Ovary (tissue), 10 donors: ENCODE measurements at places on chromosomes 12 and 14. TPM values are rescaled to one million over a fixed set of nuclear protein-coding genes. Genes with fewer than 3 reads are reported as not detected.

Gene HCAR3
- 0.23 TPM for polyA plus RNA-seq

GRCh38 chr12:55043542-55043941, 23.8 kb downstream of the NEUROD4 start:
- no peaks in the 10 kb centered on the region for H3K36me3 ChIP-seq
- DNase-seq, result no peak
- no peaks in the 10 kb centered on the region for H3K27me3 ChIP-seq
- H3K27ac ChIP-seq, result no peak overlapping the region
- no peak overlapping the region for H3K4me3 ChIP-seq

- DNase-seq, result no peak
- peak overlapping the region; percentile 90 for H3K27ac ChIP-seq
- peaks cover 3% of the 10 kb centered on the region for H3K4me1 ChIP-seq
- H3K27me3 ChIP-seq, result no peaks in the 10 kb centered on the region
- peak overlapping the region; percentile 53 for H3K4me3 ChIP-seq
- H3K36me3 ChIP-seq, result no peaks in the 10 kb centered on the region
Measured at GRCh38 chr12:124940143-124940392, 25.6 kb upstream of the UBC start.

- H3K27me3 ChIP-seq, result no peaks in the 10 kb centered on the region
- no peak for DNase-seq
- H3K4me3 ChIP-seq, result no peak overlapping the region
- no peak overlapping the region for H3K27ac ChIP-seq
- H3K4me1 ChIP-seq, result no peaks in the 10 kb centered on the region
Measured at GRCh38 chr12:79317179-79317847, 373.5 kb downstream of the PAWR start.

DNA sequence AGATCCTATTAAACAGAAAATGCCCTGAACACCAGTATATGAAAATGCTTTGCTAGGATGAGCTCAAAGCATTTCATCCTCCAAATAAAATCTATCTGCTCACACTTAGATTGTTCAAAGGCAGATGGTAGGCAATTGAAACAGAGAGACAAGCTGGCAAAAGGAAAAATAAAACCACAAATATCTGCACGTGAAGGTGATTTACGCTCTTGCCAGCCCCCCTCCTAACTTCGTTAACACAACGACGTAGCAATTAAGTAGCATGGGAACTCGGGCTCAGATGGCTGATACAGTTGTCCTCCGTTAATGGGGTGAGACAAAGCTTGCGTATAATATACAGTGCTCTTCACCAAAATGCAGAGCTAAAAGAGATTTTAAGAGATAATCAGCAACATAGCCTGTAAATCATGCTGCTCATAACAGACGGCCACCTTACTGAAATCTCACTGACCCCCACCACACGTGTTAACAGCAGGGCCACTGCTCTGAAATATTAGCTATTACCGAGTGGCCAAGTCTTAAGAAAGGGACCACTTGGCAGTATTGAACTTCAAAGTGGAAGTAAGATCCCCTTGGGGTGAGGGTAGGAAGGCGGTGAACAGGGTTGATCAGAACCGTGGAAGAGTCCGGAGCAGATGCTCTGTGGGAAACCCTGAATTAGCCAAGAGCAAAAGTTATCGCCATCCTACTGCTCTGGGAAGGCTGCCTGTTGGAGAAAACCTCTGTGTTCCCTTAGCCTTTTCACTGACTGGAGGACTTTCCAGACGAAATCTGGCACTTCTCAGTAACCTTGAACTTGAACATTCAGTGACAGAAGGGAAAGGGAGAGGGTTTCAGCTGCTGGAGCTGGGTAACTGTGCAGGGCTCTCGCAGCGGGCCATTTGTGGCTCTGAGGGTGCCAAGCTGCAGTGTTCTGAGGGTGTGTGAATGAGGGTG, 23.1 kb downstream of the ETV6 start:
- H3K4me1 ChIP-seq, result peaks cover 14% of the 10 kb centered on the region
- peak overlapping the region; percentile 15 for H3K27ac ChIP-seq
- DNase-seq, result peak; percentile 34
- H3K4me3 ChIP-seq, result no peak overlapping the region
- no peaks in the 10 kb centered on the region for H3K36me3 ChIP-seq

- peak within 1 kb of the TSS; percentile 31 for H3K27ac ChIP-seq
- peak within 1 kb of the TSS; percentile 77 for H3K4me3 ChIP-seq
- DNase-seq, result peak; percentile 82
- no peaks in the 10 kb centered on the region for H3K36me3 ChIP-seq
Measured at GRCh38 chr14:24398653-24399446, at the start of gene NYNRIN. TSS of gene NYNRIN (plus strand) at chr14:24399003. CDS start at chr14:24399247, 244 bp downstream.

DNA sequence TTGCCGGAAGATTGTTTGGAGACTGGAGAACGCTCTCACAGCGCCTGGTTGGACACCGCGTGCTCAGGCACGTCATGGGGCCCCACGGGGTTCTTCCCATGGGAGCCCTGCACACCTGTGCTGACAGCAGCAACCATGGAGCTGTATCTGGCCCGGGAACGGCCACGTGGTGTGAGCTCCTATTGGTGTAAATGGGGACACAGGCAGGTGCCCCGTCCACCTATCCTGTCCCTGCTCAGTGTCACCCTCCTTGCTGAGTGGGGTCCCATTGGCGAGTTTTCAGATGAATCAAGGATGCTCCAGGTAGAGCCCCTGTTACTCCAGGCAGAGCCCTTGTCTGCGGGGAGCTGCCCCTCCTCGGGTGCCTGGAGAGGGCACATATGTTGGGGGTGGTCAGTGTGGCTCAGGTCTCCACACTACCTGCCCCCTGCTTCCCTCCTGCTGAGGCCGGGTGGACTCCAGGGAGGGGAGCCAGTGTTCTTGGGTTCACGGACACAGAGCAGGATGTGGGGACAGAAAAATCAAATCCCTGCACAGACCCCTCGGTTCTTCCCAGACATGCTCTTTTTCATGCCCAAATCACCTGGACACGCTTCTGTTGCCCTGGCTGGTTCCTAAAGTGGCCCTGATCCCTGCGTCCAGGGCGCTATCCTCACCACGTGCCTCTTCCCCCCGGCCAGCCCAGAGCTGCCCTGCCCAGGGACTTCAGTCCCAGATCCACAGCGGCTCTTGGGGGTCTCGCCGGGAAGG, 250.1 kb downstream of the ADGRD1 start:
- no peak overlapping the region for H3K27ac ChIP-seq
- no peak for DNase-seq
- no peak overlapping the region for H3K4me3 ChIP-seq
- no peaks in the 10 kb centered on the region for H3K4me1 ChIP-seq

Gene DHRS2
- polyA plus RNA-seq, result 28.5 TPM

Gene TGFB3
- 23.6 TPM for polyA plus RNA-seq

Gene BCL7A
- polyA plus RNA-seq, result 6.4 TPM

GRCh38 chr12:105970885-105971284, 167.9 kb downstream of the NUAK1 start:
- H3K27me3 ChIP-seq, result no peaks in the 10 kb centered on the region
- H3K4me3 ChIP-seq, result no peak overlapping the region
- no peaks in the 10 kb centered on the region for H3K36me3 ChIP-seq
- DNase-seq, result no peak

Gene TAS2R42
- polyA plus RNA-seq, result not detected

DNA sequence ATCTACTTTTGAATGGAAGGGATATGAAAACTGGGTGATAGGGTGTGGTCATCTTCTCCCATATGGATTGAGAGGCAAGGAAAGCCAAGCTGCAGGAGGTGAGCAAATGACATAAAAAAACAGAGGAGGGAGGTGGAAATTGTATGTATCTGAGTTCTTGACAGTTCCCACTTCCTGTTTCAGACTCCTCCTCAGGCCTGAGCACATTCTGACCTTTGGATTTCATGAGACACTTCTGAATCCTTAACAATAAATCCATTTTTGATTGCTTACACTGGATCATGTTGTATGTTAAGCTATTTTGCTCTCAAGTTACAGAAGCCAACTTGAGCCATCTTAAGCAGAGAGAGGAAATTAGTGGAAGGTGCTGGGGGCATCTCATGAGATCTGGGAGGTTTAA, 11.6 kb upstream of the SRSF5 start:
- H3K27me3 ChIP-seq, result no peaks in the 10 kb centered on the region
- H3K27ac ChIP-seq, result no peak overlapping the region
- no peaks in the 10 kb centered on the region for H3K36me3 ChIP-seq
- no peaks in the 10 kb centered on the region for H3K4me1 ChIP-seq
- DNase-seq, result no peak

Gene PZP
- polyA plus RNA-seq, result 0.34 TPM

DNA sequence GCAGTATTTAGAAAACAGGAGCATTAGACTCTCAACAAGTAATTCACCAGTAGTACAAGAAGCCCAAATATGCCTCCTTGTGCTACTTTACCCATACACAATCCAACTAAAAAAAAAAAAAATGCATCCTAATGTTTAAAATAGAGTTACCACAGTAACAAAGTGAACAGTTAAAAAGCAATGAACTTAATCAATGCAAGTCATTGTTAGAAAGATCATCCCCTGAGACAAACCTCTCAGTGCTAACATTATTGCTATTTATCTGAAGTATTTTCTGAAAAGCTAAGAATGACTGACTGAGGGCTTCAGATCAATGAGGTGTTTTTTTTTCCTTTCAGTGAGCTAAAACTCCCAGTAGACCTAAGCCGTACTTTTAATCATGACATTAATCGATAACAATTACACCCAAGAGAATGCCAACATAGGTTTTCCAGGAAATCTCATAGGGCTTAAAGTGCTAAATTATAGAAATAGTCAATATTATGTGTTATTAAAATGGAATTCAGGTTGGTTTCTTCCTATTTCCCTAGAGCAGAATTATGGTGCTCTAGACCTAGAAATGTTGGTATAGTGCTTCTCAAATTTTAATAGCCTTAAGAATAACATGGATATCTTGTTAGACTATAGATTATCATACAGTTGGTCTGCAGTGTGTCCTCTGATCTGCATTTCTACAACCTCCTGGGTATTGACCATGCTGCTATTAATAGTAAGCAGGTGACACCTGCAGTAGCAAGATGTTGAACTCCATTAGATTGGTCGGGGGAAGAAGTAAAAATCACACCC, 123.0 kb downstream of the PRKD1 start:
- H3K36me3 ChIP-seq, result no peaks in the 10 kb centered on the region
- no peaks in the 10 kb centered on the region for H3K27me3 ChIP-seq
- no peak for DNase-seq
- H3K4me3 ChIP-seq, result no peak overlapping the region
- H3K4me1 ChIP-seq, result no peaks in the 10 kb centered on the region
- H3K27ac ChIP-seq, result no peak overlapping the region

GRCh38 chr14:74038020-74038859, 19.1 kb downstream of the BBOF1 start:
- H3K27me3 ChIP-seq, result no peaks in the 10 kb centered on the region
- no peak overlapping the region for H3K4me3 ChIP-seq
- no peaks in the 10 kb centered on the region for H3K4me1 ChIP-seq
- no peak overlapping the region for H3K27ac ChIP-seq
- H3K36me3 ChIP-seq, result no peaks in the 10 kb centered on the region
- DNase-seq, result no peak

GRCh38 chr12:7113389-7113871, 4.4 kb upstream of the C1RL start:
- H3K4me3 ChIP-seq, result no peak overlapping the region
- peaks cover 2% of the 10 kb centered on the region for H3K4me1 ChIP-seq
- no peaks in the 10 kb centered on the region for H3K27me3 ChIP-seq
- peak overlapping the region; percentile 53 for H3K27ac ChIP-seq
- no peaks in the 10 kb centered on the region for H3K36me3 ChIP-seq

DNA sequence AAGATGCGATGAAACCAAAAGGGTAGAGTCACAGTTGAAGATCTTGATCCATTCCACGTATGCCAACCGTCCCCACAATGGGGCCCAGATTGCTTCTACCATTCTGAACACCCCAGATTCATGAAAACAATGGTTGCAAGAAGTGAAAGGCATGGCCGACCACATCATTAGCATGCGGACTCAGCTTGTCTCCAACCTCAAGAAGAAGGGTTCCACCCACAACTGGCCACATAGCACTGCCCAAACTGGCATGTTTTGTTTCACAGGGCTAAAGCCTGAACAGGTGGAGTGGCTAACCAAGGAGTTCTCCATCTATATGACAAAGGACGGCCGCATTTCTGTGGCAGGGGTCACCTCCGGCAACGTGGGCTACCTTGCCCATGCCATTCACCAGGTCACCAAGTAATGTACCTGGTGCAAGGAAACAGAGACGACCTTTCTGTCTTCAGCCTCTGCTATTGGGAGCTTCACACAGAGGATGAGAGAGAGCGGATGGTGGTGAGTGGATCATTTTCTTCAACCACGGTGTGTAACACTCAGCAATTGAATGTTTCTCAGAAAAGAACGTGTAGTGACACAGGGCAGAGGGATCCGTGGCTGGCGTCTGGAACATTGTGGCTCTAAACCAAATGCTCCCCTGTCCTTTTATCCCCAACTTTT, 26.8 kb upstream of the CLEC2D start:
- H3K36me3 ChIP-seq, result no peaks in the 10 kb centered on the region
- DNase-seq, result no peak
- H3K27me3 ChIP-seq, result no peaks in the 10 kb centered on the region
- no peak overlapping the region for H3K27ac ChIP-seq
- no peak overlapping the region for H3K4me3 ChIP-seq

Gene CFAP251
- 5.5 TPM for polyA plus RNA-seq

Gene PTPRB
- polyA plus RNA-seq, result 10.0 TPM

Gene FBXL14
- polyA plus RNA-seq, result 10.8 TPM

Gene RTN1
- 0.93 TPM for polyA plus RNA-seq

DNA sequence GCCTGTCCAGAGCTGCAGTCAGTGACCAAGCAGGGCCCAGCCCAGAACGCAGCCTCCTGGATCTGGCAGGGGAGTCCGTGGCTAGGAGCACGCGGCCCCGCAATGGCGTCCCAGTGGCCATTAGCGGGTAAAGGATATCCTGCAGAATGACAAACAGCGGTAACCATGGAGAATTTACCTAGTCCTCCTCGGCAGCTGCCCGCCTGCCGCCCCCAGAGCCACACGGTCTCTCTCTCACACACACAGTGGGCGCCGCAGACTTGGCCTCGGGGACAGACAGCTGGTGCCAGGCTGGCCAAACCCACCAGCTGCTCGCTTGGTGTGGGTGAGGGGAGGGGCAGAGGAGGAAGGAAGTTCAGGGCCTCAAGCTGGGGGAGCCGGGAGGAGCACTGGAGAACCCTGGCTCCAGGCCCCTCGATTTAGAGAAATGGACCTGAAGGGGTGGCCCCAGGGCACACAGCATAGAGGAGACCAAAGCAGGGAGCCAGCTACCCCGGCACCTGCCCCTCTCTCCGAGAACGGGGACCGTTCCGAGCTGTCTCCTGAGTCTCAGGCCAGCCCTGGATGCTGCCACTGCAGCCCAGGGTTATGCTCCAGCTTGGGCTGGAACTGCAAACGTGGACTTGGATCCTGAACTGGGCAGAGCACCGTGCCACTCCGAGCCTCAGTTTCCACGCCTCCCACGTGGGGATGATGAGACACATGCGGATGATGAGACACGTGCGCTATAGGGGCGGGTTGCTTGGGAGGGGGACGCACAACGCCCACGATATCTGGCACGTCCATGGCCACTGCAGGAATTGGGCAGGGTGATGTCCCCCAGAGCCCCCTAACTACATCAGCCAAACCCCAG, 3.4 kb downstream of the CDK2AP1 start:
- peak; percentile 45 for DNase-seq
- H3K27ac ChIP-seq, result no peak overlapping the region
- no peaks in the 10 kb centered on the region for H3K36me3 ChIP-seq
- H3K4me3 ChIP-seq, result no peak overlapping the region
- no peaks in the 10 kb centered on the region for H3K27me3 ChIP-seq
